ENCODE measurements at places on chromosomes 5 and 9.

DNA sequence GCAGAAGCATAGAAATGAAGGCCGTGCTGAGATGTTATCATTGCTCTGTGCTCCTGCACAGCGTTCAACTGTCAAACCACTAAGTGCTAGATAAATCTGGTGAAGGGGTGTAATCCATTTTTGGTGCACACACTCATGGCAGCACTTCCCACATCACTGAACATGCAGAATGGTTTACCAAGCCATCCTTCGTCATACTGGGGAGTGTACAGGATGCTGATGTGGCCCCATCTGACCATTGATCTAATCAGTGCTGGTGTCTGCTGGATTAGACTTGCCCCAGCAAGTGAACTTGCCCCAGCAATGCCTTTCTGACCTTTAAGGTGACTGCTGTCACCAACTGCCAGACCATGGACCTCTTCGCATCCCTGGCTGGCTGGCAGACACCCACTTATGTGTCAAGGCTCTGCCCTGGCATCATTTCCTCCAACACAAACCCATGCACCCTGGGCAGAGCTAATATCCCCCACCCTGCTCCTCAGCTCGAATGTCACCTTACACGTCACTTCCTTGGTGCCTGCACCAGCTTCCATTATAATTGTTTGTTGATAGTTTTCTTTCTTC lies 4.2 kb upstream of the SEMA4D start:
- DNase-seq = no peak

GRCh38 chr9:106560540-106560939 lies 302.4 kb upstream of the ZNF462 start:
- DNase-seq = no peak

DNA sequence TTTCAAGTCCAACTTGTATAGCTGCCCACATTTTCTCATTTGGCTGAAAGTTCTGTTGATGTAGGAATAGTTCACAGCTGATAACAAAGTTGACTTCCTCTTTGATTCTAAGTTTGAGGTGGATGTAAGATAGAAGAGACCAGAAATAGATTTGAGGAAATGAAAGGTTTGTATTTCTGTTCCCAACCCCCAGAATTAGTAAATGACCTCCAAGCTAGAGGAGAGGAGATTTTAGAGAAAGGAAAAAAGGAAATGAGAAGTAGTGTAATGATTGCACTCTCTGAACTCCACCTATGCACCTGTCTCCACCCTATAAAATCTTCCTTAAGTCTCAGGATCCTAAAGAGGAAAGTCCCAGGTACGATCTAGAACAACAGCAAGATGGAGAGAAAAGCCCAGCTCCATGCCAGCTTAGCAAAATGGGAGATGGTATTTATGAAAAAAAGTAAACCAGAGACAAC lies 130.4 kb upstream of the POC5 start:
- no peak for DNase-seq

GRCh38 chr9:89750117-89750791 lies 145.4 kb downstream of the GADD45G start:
- no peak for DNase-seq

DNA sequence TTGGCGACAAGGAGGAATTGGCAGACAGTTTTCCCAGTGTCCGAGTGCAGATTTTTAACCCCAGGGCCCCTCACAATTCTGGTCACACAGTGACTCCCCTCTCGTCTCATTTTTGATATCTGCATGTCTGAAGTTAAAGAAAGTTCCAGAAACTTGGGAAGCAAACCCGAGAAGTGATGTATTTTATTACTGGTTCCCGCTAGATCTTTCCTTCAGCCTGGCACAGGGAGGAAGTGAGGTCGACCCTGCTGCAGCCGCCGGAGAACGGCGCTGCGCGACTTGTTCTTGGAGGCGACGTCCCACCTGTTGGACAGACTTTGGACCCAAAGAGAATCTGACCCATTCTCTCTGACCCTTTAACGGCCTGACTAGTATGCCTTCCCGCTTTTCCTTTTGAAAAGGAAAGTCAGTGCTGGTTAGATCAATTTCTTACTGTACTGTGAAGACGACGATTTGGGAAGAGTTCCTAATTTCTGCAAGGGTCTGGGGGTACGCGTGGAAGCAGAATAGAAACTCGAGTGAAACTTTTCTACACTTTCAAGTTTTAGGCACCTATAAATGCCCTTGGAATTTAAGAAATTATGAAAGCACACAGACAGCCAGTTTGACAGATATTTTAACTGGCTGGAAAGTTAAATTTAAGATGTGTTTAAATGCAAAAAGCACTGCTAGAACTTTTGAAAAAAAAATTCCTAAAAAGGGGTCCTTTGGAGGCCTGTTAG lies 744 bp downstream of the OTULIN start:
- DNase-seq = no peak

- DNase-seq = no peak
These were observed 20.2 kb downstream of the FANCC start for GRCh38 chr9:95297316-95297715.

- DNase-seq = peak; percentile 13
These were observed 140.3 kb downstream of the TSSK1B start for GRCh38 chr5:113294311-113295110.

DNA sequence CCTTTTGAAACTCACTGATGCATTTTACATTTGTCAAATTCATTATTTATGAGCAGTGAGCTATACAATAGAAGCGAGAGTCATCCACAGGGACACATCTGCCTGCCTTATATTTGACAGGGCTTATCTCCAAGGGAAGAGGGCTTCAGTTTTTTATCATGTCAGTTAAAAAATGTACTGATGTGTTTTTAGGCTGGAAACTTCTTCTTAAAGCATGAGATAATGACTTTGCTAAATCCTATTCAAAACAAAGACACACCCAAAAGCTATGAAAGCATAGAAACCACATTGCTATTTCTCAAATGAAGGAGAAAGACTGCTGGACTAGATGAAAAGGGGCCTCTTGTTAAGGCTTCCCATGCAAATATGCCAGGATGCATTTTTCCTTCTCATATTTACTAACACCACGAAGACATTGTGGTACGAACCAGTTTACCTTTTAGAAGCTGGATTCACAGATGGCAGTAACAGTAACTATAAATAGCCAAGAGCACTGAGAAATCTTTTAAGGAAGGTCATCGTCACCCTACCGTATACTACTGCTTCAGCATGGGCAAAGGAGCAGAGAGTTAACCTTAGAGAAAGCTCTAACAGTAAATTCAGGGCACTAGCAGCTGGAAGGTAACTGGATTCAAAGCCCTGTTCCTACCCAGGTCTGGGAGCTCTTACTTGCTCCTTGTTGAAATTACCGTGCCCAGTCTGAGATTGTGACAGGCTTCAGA lies 86.3 kb upstream of the IFNK start:
- DNase-seq = no peak

GRCh38 chr5:113678924-113679575 lies 165.6 kb downstream of the YTHDC2 start:
- no peak for DNase-seq

- no peak for DNase-seq
These were observed 122.3 kb downstream of the PAX5 start for GRCh38 chr9:36911601-36912412.

DNA sequence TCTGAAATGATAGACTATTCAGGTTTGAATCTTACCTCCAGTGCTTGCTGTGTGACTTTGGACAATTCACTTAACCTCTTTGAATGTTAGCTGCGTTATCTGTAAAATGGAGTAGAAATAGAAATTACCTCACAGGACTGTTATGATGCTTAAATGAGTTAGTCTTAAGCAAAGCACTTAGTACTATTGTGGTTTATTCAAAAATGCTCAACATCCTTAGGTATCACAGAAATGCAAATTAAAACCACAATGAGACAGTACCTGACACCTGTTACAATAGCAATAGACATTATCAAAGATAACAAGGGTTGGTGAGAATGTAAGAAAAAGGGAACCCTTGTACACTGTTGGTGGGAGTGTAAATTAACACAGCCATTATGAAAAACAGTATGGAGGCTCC lies 77.6 kb upstream of the FREM1 start:
- no peak for DNase-seq

DNA sequence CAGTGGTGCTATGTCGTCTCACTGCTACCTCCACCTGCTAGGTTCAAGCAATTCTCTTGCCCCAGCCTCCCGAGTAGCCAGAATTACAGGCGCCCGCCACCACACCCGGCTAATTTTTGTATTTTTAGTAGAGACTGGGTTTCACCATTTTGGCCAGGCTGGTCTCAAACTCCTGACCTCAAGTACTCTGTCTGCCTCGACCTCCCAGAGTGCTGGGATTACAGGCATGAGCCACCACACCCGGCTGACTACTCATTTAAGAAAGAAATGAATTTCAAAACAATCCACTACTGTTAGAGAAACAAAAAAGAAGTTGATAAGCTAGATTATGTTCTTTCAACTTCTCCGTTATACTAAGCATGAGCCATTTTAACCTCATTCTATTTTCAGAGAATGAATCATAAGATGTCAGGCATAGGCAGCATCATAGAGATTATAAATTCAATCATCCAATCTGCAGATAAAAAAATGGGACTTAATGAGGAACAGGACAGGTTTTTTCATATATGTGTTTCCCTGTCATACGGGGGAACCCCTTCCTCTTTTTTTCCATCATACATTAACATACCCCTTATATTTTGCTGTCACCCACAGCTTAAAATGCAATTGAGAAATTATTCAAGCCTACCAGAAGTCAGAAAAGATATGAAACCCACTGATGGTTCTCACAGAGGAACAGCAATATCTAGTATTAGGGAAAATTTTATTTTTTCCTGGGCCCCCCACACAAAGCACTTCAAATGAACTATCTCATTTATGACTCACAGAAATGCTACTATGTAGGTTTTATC lies 26.5 kb upstream of the ADRB2 start:
- DNase-seq = no peak

GRCh38 chr9:127531676-127532075 lies 80.4 kb downstream of the LRSAM1 start:
- no peak for DNase-seq

Data from esophagus squamous epithelium (tissue), 5 donors.